Stimulated activated CD8-positive, alpha-beta memory T cell treated with anti-CD3 and anti-CD28 coated beads, Interleukin-4, amount 100 ng/mL, for 1 hour (primary cell): ENCODE measurements at places on chromosomes 7 and 10.

- no peak for DNase-seq
Measured at GRCh38 chr10:93819520-93819919, 61.8 kb downstream of the LGI1 start.

DNA sequence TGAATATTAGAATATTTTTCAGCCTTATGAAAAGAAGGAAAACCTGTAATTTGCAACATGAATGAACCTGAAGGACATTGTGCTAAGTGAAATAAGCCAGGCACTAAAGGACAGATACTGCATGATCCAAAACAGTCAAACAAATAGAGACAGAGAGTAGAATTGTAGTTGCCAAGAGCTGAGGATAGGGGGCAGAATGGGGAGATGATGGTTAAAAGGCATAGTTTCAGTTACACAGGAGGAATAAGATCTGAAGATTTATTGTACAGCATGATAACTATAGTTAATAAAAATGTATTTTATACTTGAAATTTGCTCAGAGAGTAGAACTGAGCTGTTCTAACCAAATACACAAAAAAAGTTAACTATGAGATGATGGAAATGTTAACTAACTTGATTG is 149.0 kb upstream of the TMEM106B start:
- DNase-seq: no peak

- DNase-seq: no peak
Measured at GRCh38 chr10:8568401-8568800, 513.9 kb downstream of the GATA3 start.

DNA sequence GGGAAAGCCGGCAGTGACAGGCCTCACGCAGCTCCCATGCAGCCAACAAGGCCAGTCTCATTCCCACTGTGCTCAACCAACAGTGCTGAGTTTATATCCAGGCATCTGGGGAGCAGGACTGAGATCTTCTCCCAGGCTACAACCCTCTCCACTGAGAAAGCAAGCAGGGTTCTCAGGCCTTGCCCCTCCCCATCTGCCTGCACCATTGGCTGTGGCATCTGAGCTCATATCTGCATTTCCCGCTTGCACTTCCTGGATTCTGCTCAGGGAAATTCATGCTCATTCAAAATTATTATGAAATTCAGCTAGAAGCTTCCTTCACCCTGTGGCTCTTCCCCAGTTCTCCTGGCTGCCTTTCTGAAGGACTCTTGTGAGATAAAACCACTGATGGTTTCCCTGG is 1029.0 kb downstream of the GRM8 start:
- no peak for DNase-seq

- no peak for DNase-seq
Measured at GRCh38 chr10:98587156-98587837, 140.6 kb upstream of the HPS1 start.

DNA sequence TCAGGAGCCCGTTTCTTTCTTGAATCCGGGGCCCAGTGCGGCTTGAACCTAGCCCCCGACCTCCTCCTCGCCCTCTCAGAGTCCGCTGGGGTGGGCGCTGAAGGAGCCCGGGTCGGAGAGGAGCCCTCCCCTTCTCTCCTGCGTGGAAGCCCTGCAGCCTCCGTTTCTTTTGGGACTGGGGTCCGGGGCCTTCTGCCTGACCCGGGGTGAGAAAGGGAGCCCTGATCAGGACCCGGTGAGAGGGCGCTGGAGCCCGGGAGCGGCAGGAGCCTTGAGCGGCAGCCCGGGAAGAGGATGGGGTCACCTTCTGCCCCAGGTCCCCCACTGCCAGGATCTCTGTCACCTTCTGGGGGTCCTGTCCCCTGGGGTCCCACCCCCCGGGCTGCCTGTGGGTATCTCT is 162.3 kb downstream of the ZNF33B start:
- DNase-seq: no peak

DNA sequence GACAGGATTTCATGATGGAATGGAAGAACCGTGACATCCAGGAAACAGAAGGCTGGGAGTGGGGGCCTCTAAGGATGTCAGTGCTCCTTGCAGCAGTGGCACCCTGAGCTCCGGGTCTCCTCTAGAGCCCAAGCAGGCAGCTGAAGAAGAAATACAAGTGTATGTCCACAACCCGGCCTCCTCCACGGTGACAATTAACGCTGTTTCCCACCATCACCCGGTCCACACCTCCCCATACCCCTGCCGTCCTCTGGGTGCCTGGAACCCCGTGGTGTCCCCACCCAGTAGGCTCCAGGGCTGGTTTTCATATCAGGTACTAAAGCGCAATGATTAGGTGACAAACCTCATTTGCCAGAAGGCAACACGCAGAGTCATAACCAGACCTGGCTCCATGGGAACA is 30.3 kb downstream of the GRID1 start:
- DNase-seq: no peak

DNA sequence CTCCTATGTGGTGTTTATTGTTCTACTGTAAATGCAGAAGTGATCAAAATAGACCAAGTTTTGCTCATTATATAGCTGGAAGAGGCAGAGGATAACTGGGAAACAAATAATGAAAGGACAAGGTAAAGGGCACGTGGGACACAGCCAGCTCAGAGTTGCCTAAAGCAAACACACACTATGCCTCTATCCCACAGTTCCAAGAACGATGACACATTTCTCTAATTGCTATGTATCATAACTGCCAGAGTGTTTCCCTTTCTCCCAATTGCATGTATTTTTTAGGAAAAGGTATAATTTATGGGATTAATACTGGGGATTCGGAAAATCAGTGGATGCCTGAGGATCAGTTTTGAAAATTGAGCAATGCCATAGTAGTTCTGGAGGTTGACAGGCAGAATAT is 49.0 kb downstream of the CCDC71L start:
- no peak for DNase-seq

DNA sequence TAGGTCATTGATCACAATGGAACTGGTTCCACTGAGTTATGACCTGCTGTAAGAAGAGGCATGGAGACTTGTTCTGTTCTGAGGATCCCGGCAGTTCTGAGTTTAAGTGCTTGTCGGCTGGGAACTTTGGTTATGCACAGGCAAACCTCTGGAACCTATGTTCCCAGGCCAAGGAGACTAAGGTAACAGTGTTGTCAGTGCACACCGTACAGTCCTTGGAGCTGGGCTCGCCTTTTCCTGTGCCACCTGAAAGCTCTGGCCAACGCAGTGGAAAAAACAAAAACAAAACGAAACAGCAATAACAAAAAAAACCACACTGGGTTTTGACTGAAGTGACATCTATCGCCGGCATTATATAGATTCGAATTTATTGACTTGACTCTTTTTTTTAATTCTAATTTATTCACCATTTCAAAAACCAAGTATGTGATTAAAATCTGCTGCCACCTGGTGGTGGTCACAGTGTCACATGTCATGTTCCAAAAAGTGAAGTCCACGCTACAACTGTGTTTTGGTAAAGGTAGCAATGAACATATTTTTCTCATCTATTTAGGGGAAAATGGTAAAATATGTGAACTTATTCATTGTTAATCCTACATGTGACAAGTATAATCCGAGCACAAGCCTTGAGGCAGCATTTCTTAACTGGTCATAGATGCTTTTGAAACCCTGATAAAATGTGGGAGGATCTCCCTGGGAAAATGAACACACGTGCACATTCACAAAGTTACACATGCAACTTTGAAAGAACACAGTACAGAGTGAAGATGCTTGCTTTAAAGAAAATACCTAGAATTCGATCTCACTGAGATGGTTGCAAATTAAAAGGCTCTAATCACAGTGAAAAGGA is 113.8 kb upstream of the PPP2R2D start:
- no peak for DNase-seq

- no peak for DNase-seq
Measured at GRCh38 chr10:79146611-79147130, 77.9 kb downstream of the ZMIZ1 start.

- DNase-seq: no peak
Measured at GRCh38 chr10:28363376-28363775, 60.5 kb upstream of the MPP7 start.

DNA sequence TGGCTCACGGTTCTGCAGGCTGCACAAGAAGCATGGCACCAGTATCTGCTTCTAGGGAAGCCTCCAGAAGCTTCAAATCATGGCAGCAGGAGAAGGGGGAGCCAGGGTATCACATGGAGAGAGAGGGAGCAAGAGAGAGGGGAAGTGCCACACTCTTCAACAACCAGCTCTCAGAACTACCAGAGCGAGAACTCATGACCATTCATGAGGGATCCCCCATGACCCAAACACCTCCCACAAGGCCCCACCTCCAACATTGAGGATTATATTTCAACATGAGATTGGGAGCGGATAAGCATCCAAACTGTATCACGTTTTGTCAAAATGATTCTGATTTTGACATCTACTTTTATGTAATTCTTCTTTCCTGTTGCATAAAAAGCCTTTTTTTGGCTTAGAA is 38.5 kb downstream of the CREM start:
- DNase-seq: no peak

- no peak for DNase-seq
Measured at GRCh38 chr10:43689007-43689491, 40.4 kb upstream of the ZNF32 start.

DNA sequence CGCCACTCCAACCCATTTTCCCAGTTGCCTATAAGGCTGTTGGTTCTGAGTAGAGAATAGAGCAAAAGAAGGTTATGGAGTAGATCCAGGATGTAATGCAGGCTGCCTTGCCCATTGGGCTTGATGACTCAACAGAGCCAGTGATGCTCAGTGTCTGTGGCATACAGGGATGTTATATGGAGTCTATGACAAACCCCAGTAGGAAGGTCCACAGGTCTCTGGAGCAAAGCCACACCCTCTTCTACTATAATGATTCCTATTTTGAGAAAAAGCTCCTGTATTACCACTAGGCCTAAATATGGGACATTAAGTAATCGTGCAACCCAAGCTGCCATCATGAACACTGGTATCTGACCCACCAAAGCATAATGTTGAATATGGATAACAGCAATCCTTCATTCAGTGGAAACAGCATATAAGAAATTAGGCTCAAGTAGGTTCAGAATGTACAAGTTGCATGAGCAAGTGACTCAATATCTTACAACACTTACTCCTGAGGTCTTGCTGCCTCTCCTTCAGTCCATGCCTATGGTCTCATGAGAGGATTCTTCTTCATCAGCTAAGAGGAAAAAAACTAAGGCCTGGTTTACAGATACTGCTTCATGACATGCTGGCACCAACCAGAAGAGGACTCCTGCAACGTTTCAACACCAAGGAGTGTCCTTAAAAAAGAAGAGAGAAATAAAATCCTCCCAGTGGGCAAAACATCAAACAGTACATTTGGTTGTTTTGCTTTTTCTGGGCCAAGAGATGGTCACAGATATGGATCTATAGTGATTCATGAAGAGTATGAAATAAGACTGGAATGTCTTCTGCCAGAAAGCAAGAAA is 14.8 kb upstream of the FHIP2A start:
- DNase-seq: no peak

DNA sequence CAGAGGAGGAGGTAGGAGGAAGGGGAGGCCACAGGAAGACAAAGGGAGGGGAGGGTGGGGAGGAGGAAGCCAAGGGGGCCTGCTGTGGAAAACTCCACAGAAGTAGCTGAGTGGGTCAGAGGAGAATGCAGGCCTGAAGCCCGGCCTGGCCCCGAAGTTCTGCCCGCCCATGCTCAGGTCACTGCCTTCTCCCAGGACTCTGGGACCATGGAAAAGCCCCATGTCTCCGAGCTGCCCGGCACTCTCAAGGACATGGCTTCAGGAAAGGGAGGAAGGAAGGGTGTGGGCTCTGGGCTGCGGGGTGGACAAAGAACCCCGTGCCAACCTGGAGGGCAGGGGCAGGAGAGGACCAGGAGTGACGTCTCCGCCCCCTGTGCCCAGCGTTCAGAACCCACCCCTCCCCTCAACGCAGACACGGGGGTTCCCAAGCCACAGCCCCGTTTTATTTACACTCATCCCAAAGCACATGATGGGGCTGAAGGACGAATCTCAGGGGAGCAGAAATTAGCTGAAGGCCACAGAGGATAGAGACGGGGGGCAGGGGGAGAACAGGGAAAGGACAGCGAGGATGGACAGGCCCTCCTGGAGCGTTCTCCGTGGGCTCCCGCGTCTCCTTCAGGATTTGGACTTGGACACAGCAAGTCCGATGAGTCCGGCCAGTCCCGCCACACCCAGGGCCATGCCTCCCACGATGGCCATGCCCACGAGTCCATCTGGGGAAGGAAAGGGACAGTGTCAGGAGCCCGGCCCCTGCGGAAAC is 1.8 kb upstream of the CLDN15 start:
- DNase-seq: no peak

GRCh38 chr10:84842593-84842992 is 514.2 kb downstream of the CCSER2 start:
- no peak for DNase-seq

DNA sequence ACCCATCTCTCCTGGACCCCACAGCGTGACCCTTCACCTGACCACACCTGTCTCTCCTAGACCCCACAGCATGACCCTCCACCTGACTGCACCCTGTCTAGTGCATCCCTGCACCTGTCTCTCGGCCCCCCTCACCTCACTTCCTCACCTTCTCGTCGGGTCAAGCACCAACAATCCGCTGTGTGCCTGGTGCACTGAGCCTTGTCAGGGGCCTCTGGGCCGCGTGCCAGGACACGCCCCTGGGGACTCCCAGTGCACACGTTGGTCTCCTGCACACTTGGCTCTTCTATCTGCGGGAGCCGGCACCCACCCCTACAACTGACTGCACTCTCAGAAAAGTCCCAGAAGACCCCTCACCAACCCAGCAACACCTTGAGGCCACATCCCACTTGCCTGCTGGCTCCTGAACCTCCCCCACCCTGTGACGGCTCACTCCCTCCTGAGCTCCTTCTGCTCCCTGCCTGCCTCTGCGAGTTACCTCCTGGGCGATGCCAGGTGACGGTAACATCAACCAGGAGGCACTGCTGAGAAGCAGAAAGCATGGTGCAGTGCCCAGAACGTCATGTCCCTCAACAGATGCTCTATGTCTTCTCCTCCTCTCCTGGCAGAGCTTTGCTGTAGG is 147.6 kb downstream of the DIP2C start:
- DNase-seq: no peak

GRCh38 chr7:99920149-99920548 is 819 bp upstream of the TRIM4 start:
- no peak for DNase-seq

GRCh38 chr7:2602406-2603043 is 29.3 kb upstream of the TTYH3 start:
- no peak for DNase-seq

- DNase-seq: no peak
Measured at GRCh38 chr7:44149571-44150465, 8.7 kb upstream of the MYL7 start.

- DNase-seq: no peak
Measured at GRCh38 chr10:6409971-6410643, 170.0 kb downstream of the PRKCQ start.
